ENCODE measurements at places on chromosomes 4 and X.
A peak's percentile ranks its signal among the peaks of the same experiment; 100 is the strongest.

DNA sequence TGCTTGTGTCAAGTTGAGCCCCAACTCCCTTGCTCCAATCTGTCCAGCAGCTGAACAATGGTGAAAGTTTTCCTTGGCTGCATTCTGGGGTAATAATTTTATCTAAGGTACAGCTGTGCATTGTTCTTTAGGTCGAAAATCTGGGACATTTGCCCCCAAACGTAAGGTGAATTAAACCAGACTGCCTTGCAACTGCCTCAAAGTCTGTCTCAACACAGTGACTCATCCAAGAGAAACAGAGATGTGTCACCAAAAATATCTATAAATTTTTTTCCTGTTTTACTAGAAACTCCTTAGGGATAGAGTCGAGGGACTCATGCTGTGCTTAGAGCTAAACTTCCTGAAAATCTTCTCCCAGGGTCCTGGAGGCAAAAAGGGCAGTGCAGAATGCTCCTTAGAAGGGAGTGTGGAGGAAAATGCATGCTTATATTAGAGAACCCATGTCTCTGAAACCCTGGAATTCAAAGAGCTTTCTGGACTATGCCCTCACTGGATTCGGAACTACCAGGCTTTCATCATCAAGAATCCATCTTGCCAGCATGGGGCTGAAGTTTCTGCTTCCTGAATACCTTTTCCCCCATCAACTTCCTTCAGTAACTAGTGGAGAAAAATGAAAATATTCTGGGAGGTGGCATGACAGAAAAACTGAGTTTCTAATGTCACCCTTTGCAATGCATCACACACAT is 115.7 kb downstream of the PALLD start:
- DNase-seq, result no peak
- no peaks in the 10 kb centered on the region for H3K4me1 ChIP-seq
- H3K36me3 ChIP-seq, result no peaks in the 10 kb centered on the region
- no peak overlapping the region for H3K4me3 ChIP-seq
- no peak overlapping the region for H3K27ac ChIP-seq

- DNase-seq, result no peak
- H3K27ac ChIP-seq, result no peak overlapping the region
- no peaks in the 10 kb centered on the region for H3K27me3 ChIP-seq
- H3K4me3 ChIP-seq, result no peak overlapping the region
These were observed 101.5 kb upstream of the CXXC4 start for GRCh38 chr4:104596189-104596588.

- no peak overlapping the region for H3K27ac ChIP-seq
- H3K36me3 ChIP-seq, result no peaks in the 10 kb centered on the region
- DNase-seq, result no peak
- no peaks in the 10 kb centered on the region for H3K4me1 ChIP-seq
- no peak overlapping the region for H3K4me3 ChIP-seq
These were observed 180.7 kb upstream of the SFRP2 start for GRCh38 chr4:153969542-153969941.

GRCh38 chr4:150578745-150579501 is 3.0 kb upstream of the MAB21L2 start:
- H3K27ac ChIP-seq, result no peak overlapping the region
- peaks cover 7% of the 10 kb centered on the region for H3K36me3 ChIP-seq
- no peaks in the 10 kb centered on the region for H3K27me3 ChIP-seq
- H3K4me1 ChIP-seq, result no peaks in the 10 kb centered on the region

GRCh38 chrX:14697451-14697850 is 168.1 kb downstream of the GLRA2 start:
- H3K4me1 ChIP-seq, result no peaks in the 10 kb centered on the region
- H3K27me3 ChIP-seq, result no peaks in the 10 kb centered on the region
- peak; percentile 22 for DNase-seq
- no peak overlapping the region for H3K4me3 ChIP-seq

GRCh38 chrX:36241397-36241796 is 321.9 kb downstream of the CFAP47 start:
- no peak overlapping the region for H3K27ac ChIP-seq
- no peak overlapping the region for H3K4me3 ChIP-seq
- no peaks in the 10 kb centered on the region for H3K4me1 ChIP-seq
- no peak for DNase-seq
- no peaks in the 10 kb centered on the region for H3K36me3 ChIP-seq

DNA sequence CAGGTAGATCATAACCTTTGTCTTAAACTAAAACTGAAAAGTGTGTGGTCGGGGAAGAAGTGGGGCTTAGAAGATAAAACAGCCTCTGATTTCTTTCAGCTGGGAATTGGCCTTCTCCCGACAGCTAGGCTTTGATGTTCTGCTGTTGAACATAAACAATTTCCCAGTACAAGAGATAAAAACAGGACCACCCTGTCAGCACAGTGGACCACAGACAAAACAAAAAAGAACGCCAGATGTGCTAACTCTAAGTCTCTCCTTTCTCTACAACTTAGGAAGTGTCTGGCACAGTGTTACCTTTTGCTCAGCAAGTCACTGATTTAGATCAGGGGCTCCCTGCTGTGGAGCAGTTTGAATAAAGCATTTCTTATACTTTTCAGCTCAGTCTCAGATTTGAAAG is 87.5 kb upstream of the UXT start:
- H3K27me3 ChIP-seq, result no peaks in the 10 kb centered on the region
- no peaks in the 10 kb centered on the region for H3K4me1 ChIP-seq
- H3K27ac ChIP-seq, result no peak overlapping the region
- no peak for DNase-seq

DNA sequence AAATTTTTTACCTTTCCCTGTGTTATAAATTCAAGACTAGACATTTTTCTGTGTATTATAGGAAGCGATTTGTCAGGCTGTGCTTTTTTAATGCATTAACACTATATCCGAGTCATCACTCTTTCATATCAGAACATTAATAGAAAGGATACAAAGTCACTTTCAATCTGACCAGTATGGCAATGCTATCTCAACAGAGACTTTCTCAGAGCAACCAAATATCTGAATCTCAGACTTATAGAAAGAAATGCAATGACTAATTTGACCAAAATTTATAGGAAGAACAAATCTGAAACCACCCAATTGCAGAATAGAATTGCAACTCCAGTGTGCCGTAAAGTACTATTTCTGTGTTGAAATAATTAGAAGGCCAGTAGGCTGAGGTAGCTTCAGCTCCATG is 473 bp upstream of the TKTL2 start:
- no peaks in the 10 kb centered on the region for H3K4me1 ChIP-seq
- H3K27ac ChIP-seq, result no peak overlapping the region
- H3K4me3 ChIP-seq, result no peak overlapping the region
- no peak for DNase-seq
- H3K36me3 ChIP-seq, result no peaks in the 10 kb centered on the region

- H3K27ac ChIP-seq, result no peak overlapping the region
- DNase-seq, result no peak
- no peak overlapping the region for H3K4me3 ChIP-seq
- no peaks in the 10 kb centered on the region for H3K4me1 ChIP-seq
These were observed 210.4 kb upstream of the HCCS start for GRCh38 chrX:10900585-10901289.

DNA sequence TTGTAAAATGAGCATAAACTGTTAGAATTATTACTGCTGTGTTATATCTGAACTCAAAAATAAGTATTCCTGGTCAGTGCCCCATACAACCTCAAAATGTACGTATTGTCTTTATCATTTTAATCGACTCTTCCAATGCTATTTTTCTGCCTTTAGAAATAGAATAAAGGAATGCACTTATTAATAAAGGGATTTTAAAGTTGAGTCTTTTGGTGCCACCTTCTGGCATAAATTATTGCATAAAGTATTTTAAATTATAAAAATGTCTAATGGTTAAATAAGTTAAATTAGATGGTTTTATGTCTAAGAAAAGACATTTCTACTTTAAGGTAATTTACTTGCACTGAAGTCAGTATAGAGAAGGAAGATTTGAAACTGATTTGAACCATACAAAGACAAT is 424.0 kb upstream of the NDST4 start:
- no peaks in the 10 kb centered on the region for H3K4me1 ChIP-seq
- H3K27me3 ChIP-seq, result no peaks in the 10 kb centered on the region
- no peak overlapping the region for H3K27ac ChIP-seq
- no peak for DNase-seq
- no peak overlapping the region for H3K4me3 ChIP-seq
- H3K36me3 ChIP-seq, result no peaks in the 10 kb centered on the region

GRCh38 chr4:96519291-96519690 is 679.4 kb downstream of the PDHA2 start:
- no peaks in the 10 kb centered on the region for H3K4me1 ChIP-seq
- H3K36me3 ChIP-seq, result no peaks in the 10 kb centered on the region
- H3K27ac ChIP-seq, result no peak overlapping the region
- no peak overlapping the region for H3K4me3 ChIP-seq
- H3K27me3 ChIP-seq, result no peaks in the 10 kb centered on the region

GRCh38 chrX:134246282-134246681 is 9.3 kb downstream of the CCDC160 start:
- no peaks in the 10 kb centered on the region for H3K27me3 ChIP-seq
- H3K27ac ChIP-seq, result no peak overlapping the region
- H3K4me3 ChIP-seq, result no peak overlapping the region
- H3K36me3 ChIP-seq, result no peaks in the 10 kb centered on the region

DNA sequence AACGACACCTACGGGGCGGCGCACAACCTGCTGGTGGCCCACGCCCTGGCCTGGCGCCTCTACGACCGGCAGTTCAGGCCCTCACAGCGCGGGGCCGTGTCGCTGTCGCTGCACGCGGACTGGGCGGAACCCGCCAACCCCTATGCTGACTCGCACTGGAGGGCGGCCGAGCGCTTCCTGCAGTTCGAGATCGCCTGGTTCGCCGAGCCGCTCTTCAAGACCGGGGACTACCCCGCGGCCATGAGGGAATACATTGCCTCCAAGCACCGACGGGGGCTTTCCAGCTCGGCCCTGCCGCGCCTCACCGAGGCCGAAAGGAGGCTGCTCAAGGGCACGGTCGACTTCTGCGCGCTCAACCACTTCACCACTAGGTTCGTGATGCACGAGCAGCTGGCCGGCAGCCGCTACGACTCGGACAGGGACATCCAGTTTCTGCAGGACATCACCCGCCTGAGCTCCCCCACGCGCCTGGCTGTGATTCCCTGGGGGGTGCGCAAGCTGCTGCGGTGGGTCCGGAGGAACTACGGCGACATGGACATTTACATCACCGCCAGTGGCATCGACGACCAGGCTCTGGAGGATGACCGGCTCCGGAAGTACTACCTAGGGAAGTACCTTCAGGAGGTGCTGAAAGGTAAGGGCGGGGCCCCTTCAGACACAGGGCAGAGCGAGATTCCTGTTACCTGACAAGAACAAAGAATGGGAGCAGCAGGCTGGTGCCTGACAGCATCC is 11.7 kb downstream of the RPL9 start:
- H3K36me3 ChIP-seq, result peaks cover 25% of the 10 kb centered on the region
- DNase-seq, result peak; percentile 77
- peak overlapping the region; percentile 28 for H3K27ac ChIP-seq
- H3K27me3 ChIP-seq, result no peaks in the 10 kb centered on the region
- H3K4me3 ChIP-seq, result peak overlapping the region; percentile 21

GRCh38 chr4:95180531-95181242 is 368.1 kb downstream of the UNC5C start:
- no peaks in the 10 kb centered on the region for H3K4me1 ChIP-seq
- H3K27me3 ChIP-seq, result no peaks in the 10 kb centered on the region
- no peak overlapping the region for H3K27ac ChIP-seq
- no peak for DNase-seq
- no peaks in the 10 kb centered on the region for H3K36me3 ChIP-seq

GRCh38 chr4:2045518-2045951 is 13.6 kb upstream of the NAT8L start:
- no peak overlapping the region for H3K4me3 ChIP-seq
- no peak for DNase-seq
- H3K36me3 ChIP-seq, result no peaks in the 10 kb centered on the region
- H3K27ac ChIP-seq, result no peak overlapping the region

DNA sequence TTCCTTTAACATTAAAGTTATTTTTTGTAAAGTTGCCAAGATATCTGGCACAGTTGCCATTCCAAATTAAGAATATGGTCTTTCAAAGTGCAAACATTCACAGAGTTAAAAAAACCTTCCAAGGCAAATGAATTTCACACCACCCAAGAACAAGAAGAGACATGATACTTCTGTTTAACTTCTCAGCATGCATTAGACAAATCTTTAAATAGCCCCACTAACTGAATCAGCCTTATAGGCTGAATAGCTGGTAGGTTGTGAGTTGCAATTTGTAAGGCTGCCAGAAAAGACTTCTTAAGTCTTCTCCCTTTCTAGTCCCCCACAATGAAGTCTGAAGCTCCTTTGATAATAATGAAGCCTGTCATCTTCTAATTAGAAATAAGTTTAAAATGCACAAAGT is 95.6 kb downstream of the MAPK10 start:
- no peaks in the 10 kb centered on the region for H3K4me1 ChIP-seq
- H3K36me3 ChIP-seq, result no peaks in the 10 kb centered on the region
- no peaks in the 10 kb centered on the region for H3K27me3 ChIP-seq
- H3K27ac ChIP-seq, result no peak overlapping the region

- H3K4me3 ChIP-seq, result no peak overlapping the region
- no peaks in the 10 kb centered on the region for H3K27me3 ChIP-seq
- H3K36me3 ChIP-seq, result no peaks in the 10 kb centered on the region
- DNase-seq, result no peak
- H3K4me1 ChIP-seq, result peaks cover 8% of the 10 kb centered on the region
- no peak overlapping the region for H3K27ac ChIP-seq
These were observed 389.0 kb upstream of the ZFP42 start for GRCh38 chr4:187606581-187606980.

DNA sequence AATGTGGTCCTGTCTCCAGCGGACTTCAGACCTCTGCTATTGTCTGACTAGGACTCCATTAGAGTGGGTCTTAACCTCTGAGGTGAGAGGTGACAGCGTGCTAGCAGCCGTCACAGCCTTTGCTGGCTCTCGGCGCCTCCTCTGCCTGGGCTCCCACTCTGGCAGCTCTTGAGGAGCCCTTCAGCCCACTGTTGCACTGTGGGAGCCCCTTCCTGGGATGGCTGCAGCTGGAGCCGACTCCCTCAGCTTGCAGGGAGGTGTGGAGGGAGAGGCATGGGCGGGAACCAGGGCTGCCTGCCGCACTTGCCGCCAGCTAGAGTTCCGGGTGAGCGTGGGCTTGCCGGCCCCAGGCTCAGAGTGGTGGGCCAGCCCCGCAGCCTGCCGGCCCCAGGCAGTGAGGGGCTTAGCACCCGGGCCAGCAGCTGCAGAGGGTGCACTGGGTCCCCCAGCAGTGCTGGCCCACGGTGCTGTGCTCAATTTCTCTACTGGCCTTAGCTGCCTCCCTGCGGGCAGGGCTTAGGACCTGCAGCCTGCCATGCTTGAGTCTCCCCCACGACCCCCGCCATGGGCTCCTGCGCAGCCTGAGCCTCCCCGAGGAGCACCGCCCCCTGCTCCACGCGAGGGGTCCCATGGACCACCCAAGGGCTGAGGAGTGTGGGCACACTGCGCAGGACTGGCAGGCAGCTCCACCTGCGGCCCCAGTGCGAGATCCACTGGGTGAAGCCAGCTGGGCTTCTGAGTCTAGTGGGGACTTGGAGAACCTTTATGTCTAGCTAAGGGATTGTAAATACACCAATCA is 163.4 kb upstream of the ITM2A start:
- H3K27me3 ChIP-seq, result no peaks in the 10 kb centered on the region
- no peaks in the 10 kb centered on the region for H3K4me1 ChIP-seq
- H3K4me3 ChIP-seq, result no peak overlapping the region
